ENCODE measurements at places on chromosomes 5 and 9. TPM values are rescaled to one million over a fixed set of nuclear protein-coding genes. Genes with fewer than 3 reads are reported as not detected.

GRCh38 chr5:74328221-74328630, 312.3 kb downstream of the ENC1 start:
- H3K4me3 ChIP-seq, result no peak overlapping the region
- H3K4me1 ChIP-seq, result no peaks in the 10 kb centered on the region
- no peak overlapping the region for H3K27ac ChIP-seq
- no peaks in the 10 kb centered on the region for H3K36me3 ChIP-seq
- DNase-seq, result no peak

DNA sequence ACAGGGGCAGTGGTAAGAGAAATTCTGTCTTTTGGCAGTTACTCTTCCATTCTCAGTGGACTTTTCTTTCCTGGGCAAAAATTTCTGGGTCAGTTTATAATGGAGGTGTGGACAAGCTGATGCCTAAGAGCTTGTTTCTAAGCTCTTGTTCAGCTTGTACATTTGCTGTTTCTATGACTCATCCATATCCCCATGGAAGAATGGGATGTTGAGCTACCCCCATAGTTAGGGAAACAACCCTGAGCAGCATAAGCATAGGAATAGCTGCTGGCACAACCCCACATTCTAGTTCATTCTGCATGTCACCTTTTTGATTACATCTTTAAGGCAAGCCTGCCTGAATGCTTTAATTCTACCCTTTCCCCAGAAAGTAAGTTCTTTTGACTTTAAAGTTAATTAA, 173.3 kb downstream of the PSAT1 start:
- no peak overlapping the region for H3K27ac ChIP-seq
- H3K27me3 ChIP-seq, result peaks cover 1% of the 10 kb centered on the region
- no peaks in the 10 kb centered on the region for H3K36me3 ChIP-seq
- no peaks in the 10 kb centered on the region for H3K4me1 ChIP-seq
- H3K4me3 ChIP-seq, result no peak overlapping the region
- DNase-seq, result no peak

DNA sequence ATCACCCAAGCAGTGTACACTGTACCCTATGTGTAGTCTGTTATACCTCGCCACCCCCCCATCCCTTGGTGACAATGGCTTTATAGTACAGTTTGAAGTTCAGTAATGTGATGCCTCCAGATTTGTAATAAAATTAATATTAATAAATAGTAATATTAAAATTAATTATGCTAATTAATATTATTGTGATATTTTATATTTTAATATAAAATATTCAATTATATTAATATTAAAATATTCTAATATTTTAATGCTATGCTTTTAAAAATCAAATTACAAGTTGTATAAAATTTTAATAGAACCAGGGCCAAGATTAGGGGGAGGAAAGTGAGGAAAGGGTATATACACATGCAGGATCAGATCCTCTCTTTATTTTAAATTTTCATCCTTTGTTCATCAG, 147.7 kb upstream of the MAP3K1 start:
- H3K27me3 ChIP-seq, result no peaks in the 10 kb centered on the region
- DNase-seq, result no peak
- no peak overlapping the region for H3K27ac ChIP-seq
- H3K4me3 ChIP-seq, result no peak overlapping the region
- H3K36me3 ChIP-seq, result no peaks in the 10 kb centered on the region

DNA sequence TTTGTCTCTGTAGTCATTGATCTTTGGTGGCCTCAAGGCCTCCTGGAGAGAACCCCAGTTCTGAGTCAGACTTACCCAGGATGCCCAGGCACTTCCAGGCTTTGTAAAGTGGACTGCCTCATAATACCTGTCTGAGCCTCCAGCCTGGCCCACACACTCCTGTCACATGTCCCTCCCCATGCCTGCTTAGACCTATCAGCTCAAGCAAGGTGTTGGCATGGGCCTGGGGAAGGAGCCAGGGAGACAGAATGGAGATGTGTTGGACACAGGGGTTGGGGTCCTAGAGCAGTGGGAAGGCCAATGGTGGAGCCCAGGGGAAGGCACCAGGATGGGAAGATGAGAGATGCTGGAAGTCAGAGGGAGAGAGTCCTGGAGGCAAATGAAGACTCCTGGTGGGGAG, 136.2 kb downstream of the CFAP90 start:
- no peak for DNase-seq
- no peak overlapping the region for H3K4me3 ChIP-seq
- H3K27me3 ChIP-seq, result no peaks in the 10 kb centered on the region
- no peak overlapping the region for H3K27ac ChIP-seq
- H3K4me1 ChIP-seq, result peaks cover 9% of the 10 kb centered on the region
- no peaks in the 10 kb centered on the region for H3K36me3 ChIP-seq

GRCh38 chr9:130008538-130008937, 34.5 kb downstream of the FNBP1 start:
- no peak overlapping the region for H3K27ac ChIP-seq
- H3K4me3 ChIP-seq, result no peak overlapping the region
- peaks cover 8% of the 10 kb centered on the region for H3K36me3 ChIP-seq
- peaks cover 4% of the 10 kb centered on the region for H3K27me3 ChIP-seq

DNA sequence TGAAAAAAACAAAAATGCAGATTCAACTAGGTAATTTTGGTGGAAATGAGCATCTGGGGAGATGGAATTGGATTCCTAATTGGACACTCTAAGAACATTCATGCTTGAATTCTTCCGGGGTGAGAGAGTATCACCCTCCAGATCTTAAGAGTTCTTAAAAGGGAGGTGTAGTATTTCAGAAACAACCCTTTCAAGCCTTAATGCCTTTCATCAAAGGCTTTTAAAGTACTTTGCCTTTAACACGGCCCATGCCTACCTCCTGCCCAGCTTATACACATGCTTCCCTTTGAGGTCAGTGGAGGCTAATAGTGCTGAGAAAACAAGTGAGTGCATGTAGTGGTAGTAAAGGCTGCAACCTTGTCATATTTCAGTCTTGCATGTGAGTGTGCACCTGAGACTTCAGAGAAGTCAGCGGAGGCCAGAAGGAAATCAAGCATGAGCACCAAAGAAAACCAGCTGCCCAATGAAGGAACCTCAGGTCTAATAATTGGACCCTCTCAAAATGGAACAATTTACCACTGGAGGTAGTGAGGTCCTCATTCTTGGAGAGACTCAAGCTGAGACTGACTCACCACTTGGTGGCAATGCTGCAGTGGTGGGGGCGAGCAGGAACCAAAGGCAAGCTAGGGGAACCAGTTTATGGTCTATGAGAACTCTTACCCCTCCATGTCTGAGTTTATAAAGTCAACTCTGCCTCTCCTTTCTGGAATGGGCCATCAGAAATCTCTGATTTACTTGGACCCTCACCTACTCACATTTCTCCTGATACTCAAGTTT, 98.4 kb upstream of the GDNF start:
- peaks cover 3% of the 10 kb centered on the region for H3K27me3 ChIP-seq
- H3K27ac ChIP-seq, result no peak overlapping the region
- H3K4me1 ChIP-seq, result no peaks in the 10 kb centered on the region
- no peak for DNase-seq
- no peak overlapping the region for H3K4me3 ChIP-seq
- no peaks in the 10 kb centered on the region for H3K36me3 ChIP-seq

- H3K36me3 ChIP-seq, result no peaks in the 10 kb centered on the region
- no peak overlapping the region for H3K27ac ChIP-seq
- H3K4me1 ChIP-seq, result peaks cover 41% of the 10 kb centered on the region
- peaks cover 12% of the 10 kb centered on the region for H3K27me3 ChIP-seq
- no peak for DNase-seq
- no peak overlapping the region for H3K4me3 ChIP-seq
Measured at GRCh38 chr9:110146373-110146772, 61.6 kb downstream of the C9orf152 start.

DNA sequence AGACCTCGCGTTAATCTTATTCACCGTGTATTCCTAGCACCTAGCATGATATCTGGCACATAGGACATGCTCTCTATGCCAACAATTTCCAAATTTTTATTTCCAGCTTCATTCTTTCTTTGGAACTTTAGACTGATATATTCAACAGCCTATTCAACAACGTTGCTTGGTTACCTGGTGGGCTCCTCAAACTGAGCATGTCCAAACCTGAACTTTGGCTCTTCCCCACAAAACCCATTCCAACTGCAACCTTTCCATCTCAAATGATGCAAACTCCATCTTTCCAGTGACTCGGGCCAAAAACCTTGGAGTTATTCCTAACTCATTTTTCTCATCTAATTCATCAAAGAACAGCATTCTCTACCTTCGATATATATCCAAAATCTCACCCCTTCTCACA, 525.2 kb downstream of the AGTPBP1 start:
- no peak for DNase-seq
- no peaks in the 10 kb centered on the region for H3K27me3 ChIP-seq
- H3K4me3 ChIP-seq, result no peak overlapping the region
- peaks cover 6% of the 10 kb centered on the region for H3K4me1 ChIP-seq
- H3K27ac ChIP-seq, result no peak overlapping the region

- H3K4me3 ChIP-seq, result no peak overlapping the region
- H3K36me3 ChIP-seq, result peaks cover 5% of the 10 kb centered on the region
- no peak for DNase-seq
Measured at GRCh38 chr9:15400281-15400941, 22.3 kb upstream of the SNAPC3 start.

DNA sequence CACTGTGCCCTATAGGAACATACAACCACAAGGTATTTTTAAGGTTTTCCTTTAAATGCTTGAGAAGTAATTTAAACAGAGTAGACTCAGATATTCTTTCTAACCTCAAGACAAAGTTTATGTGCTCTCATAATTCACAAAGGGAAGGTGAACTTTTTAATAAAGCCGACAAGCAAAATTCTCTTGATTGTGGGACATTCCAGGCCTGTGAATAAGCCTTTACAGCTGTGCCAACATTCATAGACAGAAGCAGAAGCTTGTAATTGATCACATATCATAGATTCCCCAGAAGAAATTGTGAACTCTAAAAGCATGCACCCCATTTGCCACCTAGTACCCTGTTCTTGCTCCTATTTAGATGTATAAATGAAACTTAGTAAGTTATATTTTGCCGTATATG, 1107.8 kb upstream of the SEMA6A start:
- no peaks in the 10 kb centered on the region for H3K4me1 ChIP-seq
- no peak overlapping the region for H3K27ac ChIP-seq
- no peak for DNase-seq

- no peak overlapping the region for H3K4me3 ChIP-seq
- H3K4me1 ChIP-seq, result peaks cover 21% of the 10 kb centered on the region
- peaks cover 6% of the 10 kb centered on the region for H3K27me3 ChIP-seq
- no peak for DNase-seq
- no peak overlapping the region for H3K27ac ChIP-seq
Measured at GRCh38 chr9:113636693-113637092, 173.2 kb downstream of the RGS3 start.

DNA sequence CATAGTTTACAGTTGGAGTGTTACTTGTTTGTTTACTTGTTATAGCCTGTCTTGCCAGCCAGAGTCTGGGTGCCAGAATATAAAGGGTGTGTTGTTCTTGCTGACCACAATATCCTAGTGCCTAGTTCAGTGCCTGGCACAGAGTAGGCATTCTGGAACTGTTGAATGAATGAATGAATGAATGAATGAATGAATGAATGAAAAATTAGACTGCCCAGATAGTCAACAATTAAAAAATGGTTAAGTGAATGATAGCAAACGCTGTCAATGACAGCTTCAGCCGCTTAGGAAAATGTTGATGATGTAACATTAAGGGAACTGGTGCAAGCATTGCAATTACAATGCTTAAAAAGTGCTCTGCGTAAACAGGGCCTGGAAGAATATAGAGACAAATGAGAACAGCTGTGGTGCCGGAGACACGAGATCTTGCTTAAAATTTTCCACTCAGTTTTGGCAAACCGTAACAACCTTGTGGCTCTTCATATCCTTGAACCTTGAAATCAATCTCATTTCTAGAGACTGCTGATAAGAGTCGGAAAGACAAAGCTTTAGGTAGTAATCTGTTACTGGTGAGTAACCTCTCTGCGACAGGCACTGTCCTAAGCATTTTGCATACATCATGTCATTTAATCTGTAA, 4.7 kb upstream of the TTLL11 start:
- no peak overlapping the region for H3K4me3 ChIP-seq
- H3K27me3 ChIP-seq, result peaks cover 5% of the 10 kb centered on the region
- no peaks in the 10 kb centered on the region for H3K36me3 ChIP-seq

- DNase-seq, result no peak
- no peaks in the 10 kb centered on the region for H3K27me3 ChIP-seq
- no peak overlapping the region for H3K4me3 ChIP-seq
- no peak overlapping the region for H3K27ac ChIP-seq
- no peaks in the 10 kb centered on the region for H3K36me3 ChIP-seq
Measured at GRCh38 chr5:35899800-35900199, 38.6 kb downstream of the CAPSL start.

DNA sequence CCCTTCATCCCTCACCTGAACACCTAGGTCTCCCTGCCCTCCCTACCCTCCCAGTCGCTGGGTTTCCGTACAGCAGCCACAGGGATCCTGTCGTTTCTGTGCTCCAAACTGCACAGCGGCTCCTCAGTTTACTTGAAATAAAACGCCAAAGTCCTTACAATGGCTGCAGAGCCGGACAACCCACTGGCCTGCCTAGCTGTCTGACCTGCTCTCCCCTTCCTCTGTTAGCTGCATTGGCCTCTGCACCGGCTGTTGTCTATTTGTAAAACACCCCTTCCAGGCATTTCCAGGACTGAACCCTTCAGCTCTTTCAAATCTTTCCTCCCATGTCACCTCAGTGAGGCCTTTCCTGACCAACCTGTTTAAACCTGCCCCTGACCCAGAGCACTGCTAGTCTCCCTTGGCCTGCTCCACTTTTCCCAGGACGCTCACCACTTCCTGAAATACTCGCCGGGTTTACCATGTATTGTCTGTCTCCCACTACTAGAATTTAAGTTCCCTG, 9.1 kb upstream of the MGAT1 start:
- peak overlapping the region; percentile 86 for H3K4me3 ChIP-seq
- no peak for DNase-seq

DNA sequence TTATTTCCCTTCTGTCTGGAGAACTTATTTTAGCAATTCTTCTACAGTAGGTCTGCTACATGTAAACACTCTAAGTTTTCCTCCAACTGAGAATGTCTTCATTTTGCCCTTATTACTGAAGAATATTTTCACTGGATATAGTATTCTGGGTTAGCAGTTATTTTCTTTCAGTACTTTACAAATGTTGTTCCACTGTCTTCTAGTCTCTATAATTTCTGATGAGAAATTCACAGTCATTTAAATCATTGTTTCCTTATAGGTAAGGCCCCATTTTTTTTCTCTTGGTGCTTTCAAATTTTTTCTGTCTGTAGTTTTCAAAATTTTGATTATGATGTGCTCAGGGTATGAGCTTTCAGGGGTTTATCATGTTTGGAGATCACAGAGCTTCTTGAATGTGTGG, 30.8 kb downstream of the MGAT1 start:
- H3K36me3 ChIP-seq, result peaks cover 19% of the 10 kb centered on the region
- no peak overlapping the region for H3K27ac ChIP-seq
- DNase-seq, result no peak
- peaks cover 2% of the 10 kb centered on the region for H3K27me3 ChIP-seq
- no peak overlapping the region for H3K4me3 ChIP-seq
- H3K4me1 ChIP-seq, result no peaks in the 10 kb centered on the region

GRCh38 chr9:124347206-124347967, 67.9 kb downstream of the PSMB7 start:
- H3K4me1 ChIP-seq, result peaks cover 40% of the 10 kb centered on the region
- H3K27ac ChIP-seq, result no peak overlapping the region
- no peaks in the 10 kb centered on the region for H3K36me3 ChIP-seq
- H3K27me3 ChIP-seq, result peaks cover 8% of the 10 kb centered on the region

The SELENOP gene
- total RNA-seq, result 0.61 TPM

The ABO gene
- not detected for total RNA-seq

The GBGT1 gene
- total RNA-seq, result 1.3 TPM

The IL4 gene
- total RNA-seq, result not detected

The CDH12 gene
- total RNA-seq, result 23.5 TPM

The GNA14 gene
- 0.32 TPM for total RNA-seq

The PCDHA11 gene
- 23.2 TPM for total RNA-seq
